ENCODE measurements at places on chromosomes 2 and 18. TPM values are rescaled to one million over a fixed set of nuclear protein-coding genes. Genes with fewer than 3 reads are reported as not detected.

Gene SFTPB
- 0.17 TPM for polyA plus RNA-seq

Gene RESP18
- not detected for polyA plus RNA-seq

- no peak for DNase-seq
These were observed 1.1 kb upstream of the SNED1 start for GRCh38 chr2:240997141-240997855.

DNA sequence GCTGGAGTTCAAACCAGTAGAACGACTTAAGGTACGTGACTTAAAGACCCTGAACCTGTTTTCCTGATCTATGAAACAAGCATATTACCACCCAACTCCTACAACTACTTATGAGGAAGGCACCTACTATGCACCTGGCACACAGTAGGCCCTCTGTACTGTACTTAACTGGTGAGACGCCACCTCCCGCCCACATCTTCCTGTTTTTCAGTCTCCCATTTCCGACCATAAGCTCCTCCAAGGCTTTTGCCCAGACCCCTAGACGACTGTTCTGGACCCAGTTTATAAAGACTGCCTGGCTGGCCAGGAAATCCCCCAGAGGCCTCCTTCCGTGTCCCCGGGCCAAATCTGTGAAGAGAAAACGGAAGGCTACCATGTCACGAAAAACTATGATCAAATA is 1.5 kb downstream of the GALNT14 start:
- no peak for DNase-seq

DNA sequence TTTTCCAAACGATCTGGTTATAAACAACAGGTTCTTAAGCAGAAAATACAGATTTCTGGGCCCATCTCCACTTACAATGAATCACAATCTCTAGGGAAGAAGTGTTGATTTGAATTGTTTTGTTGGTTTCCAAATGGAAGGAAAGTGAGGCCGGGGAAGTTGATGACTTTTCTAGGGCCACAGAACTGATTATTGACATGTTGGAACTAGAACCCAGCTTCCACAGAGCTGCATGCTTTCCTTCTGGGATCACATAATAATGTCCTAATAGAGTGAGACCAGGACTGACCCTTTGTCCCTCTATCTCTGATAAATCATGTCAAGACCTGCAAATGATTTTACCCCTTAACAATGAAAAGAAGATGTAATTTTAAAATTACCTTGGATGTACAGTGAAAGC is 332.2 kb downstream of the OSR1 start:
- no peak for DNase-seq

DNA sequence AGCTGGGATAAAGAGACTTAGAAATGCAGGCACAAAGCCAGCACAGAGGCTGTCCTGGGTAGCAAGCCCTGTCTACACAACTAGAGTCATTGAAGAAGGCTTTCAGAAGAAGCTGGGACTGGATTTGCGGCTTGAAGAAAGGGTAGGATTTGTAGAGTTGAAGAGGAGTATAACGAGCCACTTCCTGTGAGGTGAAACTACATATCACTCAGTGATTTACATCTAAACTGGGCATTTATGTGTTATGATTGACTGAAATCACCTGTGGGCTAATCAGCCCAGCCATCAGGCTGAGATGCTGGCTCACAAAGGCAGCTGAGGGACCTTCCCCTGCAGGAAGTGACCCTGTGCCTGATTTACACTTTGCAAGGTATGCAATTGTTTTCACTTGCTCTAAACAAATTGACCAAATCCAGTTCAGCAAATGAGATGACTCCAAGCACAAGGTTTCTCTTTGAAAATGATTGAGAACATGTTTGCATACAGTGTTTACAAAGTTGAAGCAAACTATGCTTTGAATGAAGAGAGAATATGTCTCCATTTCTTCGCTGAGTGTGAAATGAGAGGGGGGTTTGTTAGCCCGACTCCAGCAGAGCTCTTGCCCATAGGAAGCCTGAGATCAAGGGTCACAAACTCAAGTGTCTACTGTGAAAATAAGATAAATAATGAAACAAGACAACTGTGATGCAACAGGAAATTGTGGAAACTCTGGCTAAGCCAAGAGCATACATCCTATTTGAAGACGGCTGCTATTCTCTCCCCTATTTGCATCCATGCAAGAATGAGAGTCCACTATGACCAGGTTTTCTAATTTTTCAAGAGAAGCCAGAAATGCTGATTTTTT is 69.3 kb upstream of the HK2 start:
- DNase-seq: no peak

- DNase-seq: no peak
These were observed 88.5 kb downstream of the TGIF1 start for GRCh38 chr18:3538456-3538855.

Data from left renal pelvis (tissue), 4 donors.